ENCODE measurements at places on chromosomes 3 and 15.
A peak's percentile ranks its signal among the peaks of the same experiment; 100 is the strongest.

DNA sequence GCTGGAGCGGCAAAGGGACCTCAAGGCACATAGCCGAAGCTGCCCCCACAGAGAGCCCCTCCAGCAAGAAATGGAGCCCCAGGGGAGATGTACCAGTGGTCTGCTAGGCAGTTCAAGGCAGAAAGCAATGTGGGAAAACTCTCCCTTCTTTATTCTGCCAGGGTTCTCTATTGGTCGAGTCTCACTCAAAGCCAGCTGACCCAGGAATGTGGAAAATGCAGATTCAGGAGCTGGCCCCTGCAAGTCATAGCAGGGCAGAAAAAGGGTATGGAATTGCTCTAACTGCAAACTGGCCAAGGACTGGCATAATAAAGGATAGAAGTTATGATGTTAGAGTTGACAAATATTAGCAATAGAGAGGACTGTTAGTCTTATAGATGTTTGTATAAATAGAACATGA is 4.0 kb upstream of the TOPAZ1 start:
- no peak for DNase-seq

DNA sequence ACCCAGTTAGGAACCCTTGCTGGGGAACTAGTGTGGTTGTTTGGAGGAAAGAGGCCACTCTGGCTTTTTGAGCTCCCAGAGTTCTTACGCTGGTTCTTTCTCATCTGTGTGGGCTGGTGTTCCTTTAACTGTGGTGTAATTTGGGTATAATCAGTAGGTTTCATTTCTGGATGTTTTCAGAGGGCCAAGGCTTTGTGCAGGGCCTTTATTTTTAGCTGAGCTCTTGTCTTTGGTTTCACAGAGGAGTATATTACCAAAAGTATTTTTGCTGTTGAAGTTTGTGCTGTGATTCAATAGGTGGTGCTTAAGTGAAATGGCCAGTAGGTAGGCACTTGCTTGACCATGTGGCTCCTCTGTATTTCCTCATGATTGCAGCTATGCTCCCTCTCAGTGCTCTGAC is 357.9 kb downstream of the KCNH8 start:
- no peak for DNase-seq

DNA sequence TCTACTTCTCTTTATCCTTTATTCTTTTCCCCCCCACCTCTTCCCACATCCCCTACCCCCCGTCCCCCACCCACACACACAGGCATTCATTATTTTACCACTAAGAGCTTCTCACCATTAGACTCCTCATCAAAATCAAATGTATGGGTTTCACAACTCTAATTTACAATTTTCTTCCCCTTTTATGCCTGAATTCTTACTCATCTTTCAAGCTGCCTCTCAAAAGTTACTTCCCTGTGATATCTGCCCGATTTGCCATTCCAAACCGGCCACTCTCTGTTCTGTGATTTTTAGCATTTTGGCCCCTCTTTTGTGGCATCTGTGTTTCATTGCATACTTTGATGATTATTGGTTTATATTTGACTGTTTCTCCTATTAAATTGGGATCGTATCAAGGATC is 42.2 kb downstream of the SLC9A9 start:
- no peak for DNase-seq

DNA sequence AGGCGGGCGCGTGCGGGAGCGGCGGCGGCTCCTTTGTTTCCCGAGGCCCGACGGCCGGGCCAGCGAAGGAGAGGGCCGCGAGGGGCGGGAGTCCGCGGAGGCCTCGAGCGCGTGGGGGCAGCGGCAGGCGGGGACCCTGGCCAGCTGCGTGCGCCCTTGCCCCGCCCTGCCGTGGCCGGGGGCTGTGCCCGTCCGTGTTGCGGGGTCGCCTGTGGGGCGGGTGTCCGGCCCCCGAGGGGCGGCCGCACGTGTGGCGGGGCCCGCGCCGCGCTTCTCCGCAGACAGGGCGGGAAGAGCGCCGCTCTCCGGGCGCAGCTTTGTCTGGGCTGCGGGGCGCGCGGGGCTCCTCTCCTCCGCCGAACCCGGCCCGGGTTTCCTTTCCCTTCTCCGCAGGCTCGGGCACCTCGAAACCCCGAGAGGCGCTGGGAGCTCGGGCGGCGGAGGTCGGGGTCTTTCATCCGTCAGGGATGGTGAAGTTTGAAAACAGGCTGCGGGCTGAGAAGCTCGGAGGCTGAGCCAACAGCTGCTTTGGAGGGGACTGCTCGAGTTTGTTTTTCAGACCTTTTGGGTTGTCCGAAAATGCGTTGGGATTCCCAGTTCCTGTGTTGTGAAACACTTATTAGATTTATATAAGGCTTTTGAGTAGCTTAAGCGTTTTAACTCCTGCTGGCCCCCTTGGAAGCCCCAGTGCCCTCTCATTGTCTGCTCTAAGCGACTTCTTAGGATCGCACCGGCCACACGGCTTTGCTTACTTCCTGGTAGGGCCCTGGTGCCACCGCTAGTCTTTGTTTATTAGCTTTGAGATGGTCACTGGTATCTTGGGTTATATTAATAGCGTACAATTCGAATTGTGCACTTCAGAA is 817 bp downstream of the USP3 start:
- peak; percentile 29 for DNase-seq

Data from GDM1 (cell line).